ENCODE measurements at places on chromosomes 5 and 9.

DNA sequence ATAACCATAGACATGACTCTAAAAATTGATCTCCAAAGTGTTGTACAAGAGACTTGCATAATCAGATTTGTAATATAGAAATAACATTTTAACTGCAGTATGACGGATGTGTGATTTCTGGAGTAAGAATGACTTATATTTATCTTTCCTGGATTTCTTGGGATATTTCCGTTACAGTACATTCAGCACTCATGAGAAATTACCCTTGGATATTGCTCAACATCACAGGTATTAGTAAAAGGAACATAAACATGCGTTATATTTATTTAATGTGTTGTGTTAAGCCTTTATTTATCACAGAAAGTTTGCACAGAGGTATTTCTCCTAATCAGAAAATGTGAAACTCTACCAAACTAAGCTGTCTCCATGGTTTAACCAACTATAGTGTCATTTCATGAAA lies 1823.9 kb upstream of the C9orf72 start:
- no peak for DNase-seq

DNA sequence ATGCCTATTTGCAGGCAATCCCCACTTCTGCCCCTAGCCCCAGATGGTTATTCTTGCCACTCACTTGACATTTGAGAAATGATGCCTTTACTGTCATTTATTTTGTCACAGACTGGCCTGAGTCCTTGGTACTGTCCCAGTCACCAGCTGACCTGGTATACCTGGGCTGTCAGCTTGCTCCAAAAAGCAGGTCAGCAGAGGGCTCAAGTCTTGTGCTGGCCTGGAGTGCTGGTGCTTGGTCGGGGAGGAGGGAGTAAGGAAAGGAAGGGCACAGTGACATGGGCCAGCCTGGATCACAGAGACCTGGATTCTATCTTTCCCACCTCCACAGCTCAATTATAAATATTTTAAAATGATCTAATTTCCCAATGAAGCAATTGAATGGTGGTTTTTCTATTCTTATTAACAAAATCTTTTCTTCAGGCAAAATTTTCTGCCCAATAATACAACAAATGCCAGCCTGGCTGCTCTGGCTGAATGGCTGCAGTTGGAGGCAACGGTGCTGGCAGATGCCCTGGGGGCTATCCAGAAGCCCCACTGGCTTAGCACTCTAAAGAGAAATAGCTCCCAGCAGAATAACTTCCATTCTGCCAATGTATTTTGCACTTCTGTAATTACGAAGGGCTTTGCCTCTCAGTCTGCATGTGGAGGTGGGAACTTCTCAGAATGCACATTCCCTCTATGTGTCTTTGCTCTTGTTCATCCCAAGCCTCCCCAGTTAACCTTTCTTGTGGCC lies 160.6 kb downstream of the GADD45G start:
- no peak for DNase-seq

- no peak for DNase-seq
These were observed 20.1 kb upstream of the IFNB1 start for GRCh38 chr9:21097817-21098216.

GRCh38 chr5:169870211-169870610 lies 110.1 kb downstream of the INSYN2B start:
- no peak for DNase-seq

DNA sequence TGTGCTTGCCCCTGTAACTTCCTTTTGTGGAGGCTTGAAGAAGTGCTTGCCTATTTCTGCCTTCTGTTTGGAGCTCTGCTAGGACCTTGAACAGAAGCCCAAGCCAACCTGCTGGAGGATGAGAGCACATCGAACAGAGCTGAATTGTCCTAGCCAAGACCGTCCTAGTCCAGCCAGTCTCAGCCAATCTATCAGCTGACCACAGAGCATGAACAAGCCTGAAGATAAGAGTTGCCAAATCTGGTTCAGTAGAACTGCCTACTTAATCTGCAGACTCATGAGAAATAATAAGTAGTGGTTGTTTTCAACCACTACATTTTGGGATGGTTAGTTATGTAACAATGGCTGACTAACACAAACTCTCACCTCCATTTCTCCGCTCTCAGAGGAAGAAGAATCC lies 4.4 kb upstream of the SNX2 start:
- no peak for DNase-seq
